ENCODE measurements at places on chromosomes 4 and X.

GRCh38 chr4:155426953-155427352 lies 50.2 kb upstream of the MAP9 start:
- DNase-seq: no peak

DNA sequence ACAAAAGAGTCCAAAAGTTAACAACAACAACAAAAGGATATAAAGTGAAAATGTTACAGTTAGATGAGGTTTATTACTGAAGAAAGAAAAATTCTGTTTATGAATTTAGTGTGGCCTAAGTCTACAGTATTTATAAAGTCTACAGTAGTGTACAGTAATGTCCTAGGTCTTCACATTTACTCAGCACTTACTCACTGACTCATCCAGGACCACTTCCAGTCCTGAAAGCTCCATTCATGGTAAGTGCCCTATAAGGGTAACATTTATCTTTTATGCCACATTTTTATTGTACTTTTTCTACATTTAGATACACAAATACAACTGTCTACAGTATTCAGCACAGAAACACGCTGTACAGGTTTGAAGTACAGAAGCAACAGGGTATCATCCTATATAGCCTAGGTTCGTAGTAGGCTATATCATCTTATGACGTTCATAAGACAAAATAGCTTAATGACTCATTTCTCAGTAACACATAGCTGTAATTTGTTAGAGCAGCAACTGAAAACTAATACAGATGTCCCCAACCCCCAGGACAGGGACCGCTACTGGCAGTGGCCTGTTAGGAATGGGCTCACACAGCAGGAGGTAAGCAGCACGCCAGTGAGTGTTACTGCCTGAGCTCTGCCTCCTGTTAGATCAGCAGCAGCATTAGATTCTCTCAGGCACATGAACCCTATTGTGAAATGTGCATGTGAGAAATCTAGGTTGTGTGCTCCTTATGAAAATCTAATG lies 61.3 kb downstream of the CENPC start:
- no peak for DNase-seq

DNA sequence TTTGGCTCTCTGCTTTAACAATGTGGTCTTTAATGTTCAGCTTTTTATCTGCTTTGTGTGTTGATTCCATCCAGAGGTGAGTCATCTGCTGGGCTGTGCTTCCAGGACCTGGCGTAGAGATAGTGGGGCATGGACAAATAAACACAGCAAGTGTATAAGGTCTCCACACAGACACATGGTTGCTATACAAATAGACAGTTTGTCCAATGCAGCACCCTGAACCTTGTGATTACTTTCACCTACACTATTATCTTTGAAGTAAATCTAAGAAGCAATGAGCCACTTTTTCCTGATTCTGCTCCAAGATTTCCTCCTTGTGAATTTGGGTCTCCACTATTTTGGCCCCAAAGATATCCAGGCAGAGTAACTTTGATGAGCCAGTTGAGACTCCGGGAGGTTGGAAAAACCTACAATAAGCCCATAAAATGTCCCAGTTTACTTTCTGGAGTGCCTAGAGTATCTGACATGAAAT lies 12.1 kb downstream of the PPARGC1A start:
- DNase-seq: no peak

GRCh38 chrX:45133465-45133864 lies 67.2 kb downstream of the DIPK2B start:
- no peak for DNase-seq

DNA sequence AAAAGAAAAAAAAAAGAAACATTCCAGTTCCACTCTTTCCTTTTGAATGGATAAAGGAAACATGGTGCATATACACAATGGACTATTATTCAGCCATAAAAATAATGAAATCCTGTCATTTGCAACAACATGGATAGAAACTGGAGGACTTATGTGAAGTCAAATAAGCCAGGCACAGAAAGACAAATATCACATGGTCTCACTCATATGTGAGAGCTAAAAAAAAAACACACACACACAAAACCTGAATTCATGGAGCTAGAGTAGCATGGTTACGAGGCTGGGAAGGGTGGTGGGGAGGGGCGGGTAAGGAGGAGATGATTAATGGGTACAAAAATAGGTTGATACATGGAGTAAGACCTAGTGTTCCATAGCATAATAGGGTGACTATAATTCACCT lies 22.4 kb upstream of the SH3KBP1 start:
- DNase-seq: no peak
